ENCODE measurements at places on chromosomes 5 and 9.

- no peak for DNase-seq
Measured at GRCh38 chr9:116471944-116472506, 215.1 kb upstream of the TRIM32 start.

DNA sequence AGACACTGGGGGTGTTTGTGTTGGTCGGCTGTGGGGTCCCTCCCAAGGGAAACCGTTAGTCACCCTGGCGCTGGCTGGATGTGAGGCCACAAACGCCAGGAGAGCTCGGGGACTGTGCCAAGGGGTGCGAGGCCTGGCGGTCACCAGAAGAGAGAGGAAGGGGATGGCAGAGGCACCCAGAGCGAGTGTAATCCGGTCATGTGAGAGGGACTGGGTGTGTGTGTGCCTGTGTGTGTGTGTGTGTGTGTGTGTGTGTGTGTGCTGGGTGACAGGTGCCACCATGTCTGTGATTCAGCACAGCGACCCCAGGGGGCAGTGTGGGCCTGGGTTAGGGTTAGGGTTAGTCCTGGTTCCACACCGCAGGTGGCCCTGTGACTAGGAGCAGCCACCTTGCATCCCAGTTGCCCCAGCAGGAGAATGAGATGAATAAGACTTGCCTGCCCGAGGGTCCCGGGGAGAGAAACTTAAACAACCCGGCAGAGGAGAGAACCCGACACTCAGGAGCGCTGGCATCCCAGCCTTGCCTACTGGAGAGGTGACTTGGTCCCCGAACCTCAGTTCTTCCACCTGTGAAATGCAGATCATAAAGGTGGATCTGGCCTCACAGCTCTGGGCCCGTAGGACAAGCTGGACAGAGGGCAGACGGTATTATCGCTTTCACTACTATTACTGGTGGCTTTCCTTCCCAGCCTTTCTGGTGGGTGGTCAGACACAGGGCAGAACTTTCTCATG is 1.4 kb upstream of the ADAMTSL2 start:
- peak; percentile 9 for DNase-seq

DNA sequence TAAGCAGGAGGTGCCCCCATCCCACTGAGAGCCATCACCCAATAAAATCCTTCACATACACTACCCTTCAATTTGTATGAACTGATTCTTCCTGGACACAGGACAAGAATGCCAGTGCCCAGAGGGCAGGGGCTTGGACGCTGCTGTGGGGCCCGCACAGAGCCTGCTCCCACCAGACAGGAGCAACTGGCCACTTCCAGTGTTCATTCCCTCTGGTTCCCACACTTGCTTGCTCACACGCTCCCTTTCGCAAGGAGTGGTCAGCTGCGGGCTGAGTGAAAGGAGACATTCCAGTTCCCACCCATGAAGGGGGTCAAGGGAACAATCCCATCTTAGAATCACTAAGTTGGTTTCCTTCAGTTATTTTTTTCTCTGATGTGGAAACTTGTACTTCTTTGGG is 314.5 kb upstream of the ACO1 start:
- DNase-seq, result no peak

GRCh38 chr9:116060631-116061030 is 93.0 kb upstream of the PAPPA start:
- no peak for DNase-seq

GRCh38 chr5:147760086-147760875 is 22.2 kb downstream of the JAKMIP2 start:
- no peak for DNase-seq

GRCh38 chr5:52449516-52449915 is 338.2 kb upstream of the ITGA1 start:
- no peak for DNase-seq
